Pancreas (tissue), 10 donors: ENCODE measurements at places on chromosomes 2 and 18. TPM values are rescaled to one million over a fixed set of nuclear protein-coding genes. Genes with fewer than 3 reads are reported as not detected.

GRCh38 chr2:196384729-196385128 is 213.4 kb upstream of the STK17B start:
- DNase-seq: no peak

- DNase-seq: no peak
These were observed 49.6 kb downstream of the SMIM21 start for GRCh38 chr18:75377926-75378325.

- DNase-seq: no peak
These were observed 5.1 kb upstream of the CALCRL start for GRCh38 chr2:187453078-187453641.

- DNase-seq: no peak
These were observed 143.8 kb downstream of the SH3BP4 start for GRCh38 chr2:235095569-235095968.

Gene ZNF385B
- total RNA-seq: not detected

DNA sequence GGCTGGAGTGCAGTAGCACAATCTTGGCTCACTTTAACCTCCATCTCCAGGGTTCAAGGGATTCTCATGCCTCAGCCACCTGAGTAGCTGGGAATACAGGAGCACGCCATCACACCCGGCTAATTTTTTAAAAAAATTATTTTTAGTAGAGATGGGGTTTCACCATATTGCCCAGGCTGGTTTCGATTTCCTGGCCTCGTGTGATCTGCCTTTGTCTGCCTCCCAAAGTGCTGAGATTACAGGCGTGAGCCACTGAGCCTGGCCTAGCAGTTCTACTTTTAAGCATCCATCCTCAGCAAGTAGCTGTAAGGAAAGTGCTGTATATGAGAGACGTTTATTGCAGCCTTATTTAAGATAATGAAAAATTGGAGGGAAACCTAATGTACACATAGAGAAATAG is 79.7 kb downstream of the ZDBF2 start:
- no peak for DNase-seq

DNA sequence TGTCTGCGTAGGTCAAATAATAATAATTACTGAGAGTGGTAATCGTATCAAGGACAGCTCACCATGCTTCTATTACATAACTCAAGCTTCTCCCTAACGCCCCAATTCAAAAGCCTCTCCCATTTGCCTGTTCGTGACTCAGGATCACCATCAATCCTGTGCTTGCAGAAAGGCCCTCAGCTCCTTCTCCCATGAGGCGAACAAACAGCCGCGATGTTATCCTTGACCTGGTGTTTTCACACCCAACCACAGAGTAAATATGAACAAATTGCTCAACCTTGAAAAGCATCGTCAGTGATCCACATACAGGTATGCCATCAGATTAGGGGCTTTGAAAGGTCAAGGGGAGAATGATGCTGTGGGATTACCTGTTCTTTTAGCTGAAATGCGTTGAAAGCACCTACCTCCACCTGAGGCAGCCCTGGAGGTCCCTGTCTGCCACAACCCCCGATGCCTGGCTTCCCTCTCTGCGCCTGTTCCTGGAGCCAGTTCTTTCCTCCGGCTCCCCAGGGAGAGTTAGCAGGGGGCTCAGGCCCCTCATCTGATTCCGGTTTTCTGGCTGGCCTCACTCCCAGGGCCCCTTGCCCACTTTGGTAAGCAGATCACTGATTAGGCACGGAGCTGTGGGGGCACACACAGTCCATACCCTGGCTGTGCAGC is 39.1 kb upstream of the ODC1 start:
- no peak for DNase-seq
